ENCODE measurements at places on chromosomes 6 and 20. TPM values are rescaled to one million over a fixed set of nuclear protein-coding genes. Genes with fewer than 3 reads are reported as not detected.

CNPY3 gene
- total RNA-seq: 49.9 TPM

- peak; percentile 57 for DNase-seq
Measured at GRCh38 chr20:56943946-56944945, 315.1 kb downstream of the TFAP2C start.

MRAP2 gene
- total RNA-seq: 5.0 TPM

MANEA gene
- 15.6 TPM for total RNA-seq

IPCEF1 gene
- 25.9 TPM for total RNA-seq

DNA sequence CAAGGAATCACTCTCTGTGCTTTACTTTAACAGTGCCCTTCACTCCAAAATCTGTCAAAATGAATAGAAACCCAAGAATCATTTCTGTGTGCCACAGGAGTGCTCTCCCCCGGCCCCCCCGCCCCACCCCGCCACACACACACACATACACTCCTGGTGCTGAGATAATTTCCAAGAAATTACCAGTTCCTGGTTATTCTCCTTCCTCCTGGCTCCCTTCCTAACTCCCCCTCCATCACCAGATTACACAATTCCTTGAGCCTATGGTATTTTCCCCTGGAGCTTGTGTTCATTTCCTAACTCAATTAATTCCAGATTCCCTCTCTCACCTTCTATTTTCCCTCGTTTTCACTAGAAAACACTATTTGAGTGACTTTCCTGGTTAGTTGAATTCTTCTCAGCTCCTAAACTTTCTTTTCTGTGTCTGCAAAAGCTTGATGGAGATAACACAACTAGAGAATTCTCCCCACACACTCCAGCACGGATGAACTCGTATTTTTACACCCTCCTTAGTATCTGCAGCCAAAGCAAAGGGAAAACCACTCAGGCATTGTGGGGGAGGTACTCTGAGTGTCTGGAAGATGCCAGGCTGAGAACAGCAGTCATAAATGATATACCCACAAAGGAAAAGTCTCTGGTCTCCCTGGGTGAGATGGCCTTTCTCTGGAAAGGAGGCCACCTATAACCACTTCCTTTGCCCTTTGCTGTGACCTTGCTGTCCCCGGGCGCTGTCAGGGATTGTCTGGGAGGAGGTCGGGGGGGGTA, 1.9 kb upstream of the SLC24A3 start:
- peak; percentile 42 for DNase-seq

- DNase-seq: no peak
Measured at GRCh38 chr6:105459049-105459448, 56.2 kb upstream of the PREP start.
